ENCODE measurements at places on chromosomes 3 and 15. TPM values are rescaled to one million over a fixed set of nuclear protein-coding genes. Genes with fewer than 3 reads are reported as not detected.

BCL6 gene
- total RNA-seq: 32.6 TPM

THRB gene
- 7.4 TPM for total RNA-seq

FBXL22 gene
- 0.50 TPM for total RNA-seq

RYR3 gene
- 0.17 TPM for total RNA-seq

GRCh38 chr3:141863491-141863890 lies 13.0 kb upstream of the ATP1B3 start:
- DNase-seq: no peak
- no peak overlapping the region for H3K27ac ChIP-seq
- H3K36me3 ChIP-seq: no peaks in the 10 kb centered on the region
- no peaks in the 10 kb centered on the region for H3K4me1 ChIP-seq
- H3K4me3 ChIP-seq: no peak overlapping the region

GRCh38 chr3:182567700-182568099 lies 225.6 kb upstream of the ATP11B start:
- no peak overlapping the region for H3K27ac ChIP-seq
- no peaks in the 10 kb centered on the region for H3K27me3 ChIP-seq
- no peaks in the 10 kb centered on the region for H3K4me1 ChIP-seq
- no peak overlapping the region for H3K4me3 ChIP-seq

DNA sequence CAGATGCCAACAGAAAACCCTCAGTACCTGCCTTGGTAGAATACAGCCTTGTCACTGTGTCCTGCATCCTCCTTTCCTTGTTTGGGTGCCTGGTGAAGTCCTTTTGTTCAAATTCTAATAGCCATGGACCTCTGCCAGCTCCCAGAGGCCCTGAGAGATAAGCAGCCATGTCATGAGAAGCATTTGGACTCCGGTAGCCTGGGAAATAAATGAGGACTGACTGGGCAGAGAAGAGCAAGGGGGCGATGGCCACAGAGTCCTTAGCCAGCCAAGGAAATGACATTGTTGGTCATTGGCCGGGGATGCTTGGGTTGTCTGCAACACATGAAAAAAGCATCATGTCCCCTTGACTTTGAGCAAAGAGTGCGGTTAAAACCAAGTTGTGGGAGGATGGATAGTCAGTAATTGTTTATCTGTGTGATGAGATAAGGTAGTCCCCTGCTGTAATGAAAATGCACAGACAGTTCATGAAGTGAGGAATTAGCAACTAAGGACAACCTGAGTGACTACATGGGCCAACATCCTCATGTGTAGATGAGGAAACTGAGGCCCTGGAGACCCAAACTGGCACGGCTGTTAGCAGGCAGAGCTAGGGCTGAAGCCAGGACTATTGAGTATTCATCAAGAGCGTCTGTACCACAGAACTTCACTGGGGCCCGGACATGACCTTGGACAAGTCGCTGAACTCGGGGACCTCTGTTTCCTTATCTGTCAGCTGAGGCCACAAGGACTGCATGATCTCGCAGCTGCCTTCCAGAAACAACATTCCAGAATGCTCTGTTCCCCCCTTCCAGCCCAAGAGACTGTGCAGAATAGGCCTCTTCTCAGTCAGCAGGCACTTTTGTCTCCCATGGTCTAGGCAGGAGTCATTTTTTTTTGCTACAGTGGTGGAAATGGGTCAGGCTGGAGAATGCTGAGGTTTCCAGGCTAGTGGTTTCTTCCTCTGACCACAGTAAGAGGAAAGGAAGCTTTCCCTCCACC lies 90.5 kb upstream of the CTDSPL start:
- no peak overlapping the region for H3K4me3 ChIP-seq
- H3K27ac ChIP-seq: no peak overlapping the region
- H3K27me3 ChIP-seq: peaks cover 16% of the 10 kb centered on the region
- no peaks in the 10 kb centered on the region for H3K4me1 ChIP-seq
- no peaks in the 10 kb centered on the region for H3K36me3 ChIP-seq

GRCh38 chr3:134103470-134103869 lies 73.7 kb upstream of the SLCO2A1 start:
- H3K27ac ChIP-seq: no peak overlapping the region
- DNase-seq: no peak
- no peaks in the 10 kb centered on the region for H3K27me3 ChIP-seq
- no peaks in the 10 kb centered on the region for H3K36me3 ChIP-seq
- H3K4me3 ChIP-seq: no peak overlapping the region

GRCh38 chr3:9914559-9915253 lies 2.2 kb upstream of the IL17RC start:
- H3K27ac ChIP-seq: peak overlapping the region; percentile 68
- peaks cover 13% of the 10 kb centered on the region for H3K4me1 ChIP-seq
- H3K27me3 ChIP-seq: no peaks in the 10 kb centered on the region
- H3K36me3 ChIP-seq: peaks cover 2% of the 10 kb centered on the region

- DNase-seq: peak; percentile 50
- H3K36me3 ChIP-seq: no peaks in the 10 kb centered on the region
- no peaks in the 10 kb centered on the region for H3K27me3 ChIP-seq
- H3K4me1 ChIP-seq: no peaks in the 10 kb centered on the region
- no peak overlapping the region for H3K27ac ChIP-seq
Measured at GRCh38 chr15:67685008-67685599, 140.2 kb upstream of the SKOR1 start.

DNA sequence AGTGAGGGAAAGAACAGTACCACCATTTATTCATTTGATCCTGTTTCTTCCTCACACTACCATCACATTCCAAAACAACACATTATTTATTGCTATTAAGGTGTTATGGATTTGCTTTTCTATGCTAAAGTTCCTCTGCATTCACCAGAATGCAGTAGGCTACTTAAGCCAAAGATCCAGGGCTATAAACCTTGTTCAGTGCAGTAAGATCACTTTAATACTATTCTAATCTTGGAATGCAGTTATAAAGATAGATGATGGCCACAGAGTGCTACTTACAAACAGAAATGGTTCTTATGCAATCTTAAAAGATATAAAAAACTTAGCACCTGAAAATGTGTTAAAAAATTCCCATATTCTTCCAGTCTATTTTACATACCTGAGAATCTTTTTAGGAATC lies 107.5 kb upstream of the TSPAN3 start:
- no peak overlapping the region for H3K4me3 ChIP-seq
- no peaks in the 10 kb centered on the region for H3K4me1 ChIP-seq
- no peak overlapping the region for H3K27ac ChIP-seq
- peaks cover 3% of the 10 kb centered on the region for H3K36me3 ChIP-seq

DNA sequence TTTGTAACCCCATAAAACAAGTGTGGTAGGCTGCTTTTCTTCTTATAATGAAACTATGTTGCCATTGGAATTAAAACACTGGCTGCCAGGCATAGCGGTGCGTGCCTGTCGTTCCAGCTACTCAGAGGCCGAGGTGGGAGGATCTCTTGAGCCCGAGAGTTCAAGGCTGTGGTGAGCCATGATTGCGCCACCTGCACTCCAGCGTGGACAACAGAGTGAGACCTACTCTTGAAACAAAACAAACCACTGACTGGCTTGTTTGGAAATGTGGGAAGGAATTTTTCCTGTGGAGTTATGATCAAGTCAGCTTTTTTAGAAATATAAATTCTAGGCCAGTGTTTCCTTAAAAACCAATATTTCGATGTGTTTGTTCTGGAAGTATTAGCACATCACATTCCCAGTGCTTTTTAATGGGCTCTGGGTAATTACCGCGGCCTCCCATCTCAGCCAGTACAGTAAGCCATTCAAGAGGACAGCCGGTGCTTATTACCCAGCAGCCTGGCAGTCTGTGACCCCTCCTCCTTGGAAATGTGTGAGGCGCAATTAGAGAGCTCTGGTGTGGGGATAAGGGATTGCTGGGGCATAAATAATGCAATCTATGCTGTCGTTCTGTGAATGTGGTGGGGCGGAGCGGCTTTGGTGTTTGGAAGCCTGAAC lies 58.3 kb upstream of the TRAK1 start:
- H3K27ac ChIP-seq: peak overlapping the region; percentile 79
- H3K4me1 ChIP-seq: peaks cover 54% of the 10 kb centered on the region
- H3K4me3 ChIP-seq: peak overlapping the region; percentile 9
- H3K36me3 ChIP-seq: peaks cover 7% of the 10 kb centered on the region
- DNase-seq: peak; percentile 97

- no peaks in the 10 kb centered on the region for H3K36me3 ChIP-seq
- H3K27me3 ChIP-seq: no peaks in the 10 kb centered on the region
- no peak overlapping the region for H3K27ac ChIP-seq
- no peak for DNase-seq
- H3K4me3 ChIP-seq: no peak overlapping the region
Measured at GRCh38 chr3:132062535-132062934, 27.7 kb upstream of the CPNE4 start.

DNA sequence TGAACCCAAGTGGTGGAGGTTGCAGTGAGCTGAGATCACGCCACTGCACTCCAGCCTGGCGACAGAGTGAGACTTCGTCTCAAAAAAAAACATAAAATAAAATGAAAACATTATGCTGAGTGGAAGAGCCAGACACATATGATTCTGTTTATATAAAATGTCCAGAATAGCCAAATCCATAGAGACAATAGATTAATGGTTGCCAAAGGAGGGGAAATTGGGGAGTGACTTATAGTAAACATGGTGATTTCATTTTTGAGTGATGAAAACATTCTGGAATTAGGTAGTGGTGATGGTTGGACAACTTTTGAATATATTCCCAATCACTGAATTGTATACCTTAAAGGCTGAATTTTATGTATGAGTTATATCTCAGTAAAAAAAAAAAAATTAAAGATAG lies 172.0 kb upstream of the BFSP2 start:
- no peak for DNase-seq
- H3K4me1 ChIP-seq: no peaks in the 10 kb centered on the region
- no peak overlapping the region for H3K27ac ChIP-seq
- no peak overlapping the region for H3K4me3 ChIP-seq
- no peaks in the 10 kb centered on the region for H3K27me3 ChIP-seq

DNA sequence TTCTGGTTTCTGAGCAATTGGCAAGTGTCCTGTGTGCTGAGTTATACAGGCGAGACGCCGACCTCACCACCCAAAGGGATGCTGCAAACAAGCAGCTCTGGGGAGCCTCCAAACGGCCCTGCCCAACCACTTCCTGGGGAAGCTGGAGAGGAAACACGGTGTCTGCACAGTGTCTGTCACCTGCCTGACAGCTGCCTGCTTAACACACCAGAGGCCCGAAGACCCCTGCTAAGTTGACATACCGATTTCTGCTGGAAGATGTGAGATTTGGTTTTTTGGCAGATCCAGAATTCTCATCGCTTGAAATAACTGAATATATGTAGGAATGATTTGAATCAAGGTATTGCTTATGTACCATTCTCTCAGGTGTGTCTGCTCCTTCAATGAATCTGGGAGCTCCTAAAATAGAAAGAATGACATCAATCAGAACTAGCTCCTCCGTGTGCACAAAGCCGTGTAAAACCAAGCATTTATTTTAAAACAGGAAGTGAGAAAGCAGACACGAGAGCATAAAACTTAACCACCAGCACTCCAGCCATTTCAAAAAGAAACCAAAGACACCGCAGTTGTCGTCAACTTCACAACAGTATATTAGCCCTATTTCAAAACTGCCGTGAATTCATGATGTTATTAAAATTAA lies 27.2 kb downstream of the LRRC2 start:
- no peaks in the 10 kb centered on the region for H3K27me3 ChIP-seq
- H3K27ac ChIP-seq: no peak overlapping the region
- H3K4me1 ChIP-seq: no peaks in the 10 kb centered on the region
- no peak overlapping the region for H3K4me3 ChIP-seq

DNA sequence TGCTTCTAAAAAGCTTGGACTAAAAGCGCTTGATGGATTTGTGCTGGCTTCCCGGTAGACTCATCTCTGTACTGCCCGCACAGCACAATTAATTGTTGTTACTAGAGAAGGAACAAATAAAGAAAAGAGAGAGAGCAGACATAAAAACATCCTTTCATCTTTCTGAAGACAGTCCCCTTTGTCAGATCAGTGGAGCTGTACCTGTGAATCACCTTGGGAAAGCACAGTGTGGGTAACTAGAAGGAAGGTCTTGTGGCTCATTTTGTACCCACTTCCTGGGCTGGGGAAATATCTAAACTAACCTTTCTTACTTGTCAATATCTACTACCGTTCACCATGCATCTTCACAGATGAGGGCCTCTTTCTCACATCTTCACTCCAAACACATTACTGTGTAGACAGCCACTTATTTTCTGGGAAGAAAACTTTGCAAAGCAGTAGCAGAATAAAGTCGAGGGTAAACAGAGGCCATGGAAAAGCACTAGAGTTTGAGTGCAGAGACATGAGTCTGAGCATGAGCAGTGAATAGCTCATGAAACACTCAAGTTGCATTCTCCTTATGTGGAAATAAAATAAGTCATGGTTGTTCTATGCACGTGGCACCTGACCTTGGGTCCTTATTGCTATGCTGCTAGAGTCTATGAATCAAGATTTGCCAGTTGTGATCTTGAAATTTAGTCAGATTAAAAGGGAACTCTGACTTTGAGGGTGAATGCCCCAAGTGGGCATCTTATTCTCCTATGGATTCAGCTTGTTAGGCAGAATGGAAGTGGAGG lies 169.3 kb downstream of the LPP start:
- H3K27me3 ChIP-seq: no peaks in the 10 kb centered on the region
- no peaks in the 10 kb centered on the region for H3K36me3 ChIP-seq
- H3K4me3 ChIP-seq: no peak overlapping the region
- no peak for DNase-seq
- no peak overlapping the region for H3K27ac ChIP-seq
- peaks cover 8% of the 10 kb centered on the region for H3K4me1 ChIP-seq

DNA sequence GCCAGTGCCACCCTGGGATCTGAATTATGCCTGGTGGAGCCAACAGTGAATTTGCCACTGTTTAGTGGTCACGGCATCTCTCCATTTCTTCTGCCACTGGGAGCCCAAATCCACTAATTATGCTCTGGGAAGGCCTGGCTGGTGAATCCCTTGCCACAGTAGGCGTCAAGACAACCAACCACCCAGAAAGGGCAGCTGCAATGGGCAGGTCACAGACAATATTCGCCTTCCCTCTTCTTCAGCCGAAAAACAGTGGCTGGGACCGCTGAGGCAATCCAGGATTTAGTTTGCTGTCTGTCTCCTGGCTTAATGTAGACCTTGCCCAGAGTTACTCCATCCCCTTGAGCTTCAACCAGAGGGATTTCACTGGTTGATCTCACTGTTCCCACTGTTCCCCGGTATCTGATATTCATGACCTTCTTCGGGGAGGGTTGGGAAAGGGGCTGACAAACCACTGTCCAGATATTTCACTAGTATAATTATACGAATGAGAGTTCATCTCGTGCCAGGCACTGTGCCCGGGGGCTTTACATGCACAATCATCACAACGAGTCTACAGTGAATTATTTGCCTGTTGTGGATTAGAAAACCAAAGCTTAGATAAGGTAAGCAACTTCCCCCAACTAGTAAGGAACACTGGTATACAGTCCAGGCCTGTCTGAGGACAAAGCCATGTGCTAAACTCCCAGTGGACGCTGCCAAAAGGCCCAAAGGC lies 49.9 kb upstream of the RAB6B start:
- no peak for DNase-seq
- H3K4me3 ChIP-seq: no peak overlapping the region
- no peaks in the 10 kb centered on the region for H3K36me3 ChIP-seq
- H3K27ac ChIP-seq: no peak overlapping the region
- peaks cover 24% of the 10 kb centered on the region for H3K4me1 ChIP-seq

- H3K27ac ChIP-seq: no peak overlapping the region
- DNase-seq: no peak
- H3K27me3 ChIP-seq: no peaks in the 10 kb centered on the region
- no peaks in the 10 kb centered on the region for H3K4me1 ChIP-seq
Measured at GRCh38 chr3:146396792-146397191, 72.6 kb downstream of the PLSCR2 start.

All from fibroblast of lung (primary cell).